ENCODE measurements at places on chromosomes 7 and 10.

- DNase-seq: no peak
Measured at GRCh38 chr7:49670991-49671390, 102.4 kb upstream of the VWC2 start.

- DNase-seq: no peak
Measured at GRCh38 chr7:46290374-46291049, 369.4 kb upstream of the IGFBP3 start.

DNA sequence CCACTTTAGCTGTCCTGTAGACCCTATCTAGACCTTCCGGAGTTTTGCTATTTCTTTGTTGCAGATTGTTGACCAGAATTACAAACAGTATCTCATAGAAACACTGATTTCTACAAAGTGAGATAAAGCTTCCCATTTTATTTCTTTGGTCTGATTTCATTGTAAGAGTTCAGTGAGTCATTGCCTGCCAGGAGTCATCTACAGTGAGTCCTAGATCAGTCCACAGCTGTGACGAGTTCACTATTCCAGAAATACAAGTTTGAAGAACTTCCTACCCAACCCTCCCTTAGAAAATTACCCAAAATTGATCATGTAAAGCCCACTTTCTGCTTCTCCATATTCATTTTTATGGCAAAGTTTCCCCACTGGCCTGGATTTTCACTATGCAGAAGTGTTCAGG lies 905.5 kb downstream of the CNTNAP2 start:
- DNase-seq: no peak

GRCh38 chr10:22606164-22606614 lies 108.2 kb downstream of the PIP4K2A start:
- DNase-seq: peak; percentile 44

- no peak for DNase-seq
Measured at GRCh38 chr7:112015146-112015545, 191.1 kb downstream of the DOCK4 start.

GRCh38 chr7:51949726-51950644 lies 633.4 kb upstream of the COBL start:
- no peak for DNase-seq

DNA sequence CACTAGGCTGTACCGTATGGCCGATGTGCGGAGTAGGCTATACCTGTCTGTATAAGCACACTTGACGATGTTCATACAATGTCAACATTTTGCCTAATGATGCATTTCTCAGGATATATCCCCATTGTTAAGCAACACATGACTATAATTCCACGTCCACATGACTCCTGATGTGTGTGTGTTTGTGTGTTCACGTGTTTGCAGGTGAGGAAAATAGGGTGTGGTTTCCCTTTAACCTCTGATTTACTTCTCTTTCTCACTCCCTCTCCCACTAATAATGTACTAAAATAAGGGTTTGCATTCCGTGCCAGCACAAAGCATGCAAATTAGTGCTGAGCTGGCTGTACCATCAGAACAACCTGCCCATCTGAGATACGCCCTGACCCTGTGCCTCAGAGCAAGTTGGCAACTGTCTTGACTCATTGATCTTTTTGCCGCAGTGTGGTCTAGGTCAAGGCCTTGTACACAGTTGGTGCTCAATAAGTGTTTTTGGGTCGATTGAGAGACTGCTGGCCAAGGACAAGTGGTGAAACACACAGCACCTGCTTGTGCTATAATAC lies 64.6 kb upstream of the DOCK1 start:
- DNase-seq: no peak

GRCh38 chr10:103542764-103543616 lies 49.5 kb downstream of the NEURL1 start:
- no peak for DNase-seq

- DNase-seq: no peak
Measured at GRCh38 chr10:111706331-111706730, 477.2 kb downstream of the GPAM start.

DNA sequence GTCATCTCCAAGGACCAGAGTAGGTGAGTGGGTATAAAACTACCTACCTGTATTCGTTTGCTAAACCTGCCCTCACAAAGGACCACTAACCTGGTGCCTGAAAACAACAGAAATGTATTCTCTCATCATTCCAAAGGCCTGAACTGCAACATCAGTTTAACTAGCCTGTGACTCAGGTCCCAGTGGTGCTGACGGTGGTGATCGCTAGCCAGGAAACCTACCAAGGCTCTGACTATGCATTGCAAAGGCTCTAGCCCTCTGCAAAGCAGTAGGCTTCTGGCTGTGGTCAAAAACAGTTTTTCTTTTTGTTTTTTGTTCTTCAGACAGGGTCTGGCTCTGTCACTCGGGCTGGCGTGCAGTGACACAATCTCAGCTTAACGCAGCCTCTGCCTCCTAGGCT lies 107.5 kb downstream of the NPTX2 start:
- DNase-seq: no peak

- DNase-seq: no peak
Measured at GRCh38 chr10:127375461-127375860, 173.6 kb upstream of the NPS start.

DNA sequence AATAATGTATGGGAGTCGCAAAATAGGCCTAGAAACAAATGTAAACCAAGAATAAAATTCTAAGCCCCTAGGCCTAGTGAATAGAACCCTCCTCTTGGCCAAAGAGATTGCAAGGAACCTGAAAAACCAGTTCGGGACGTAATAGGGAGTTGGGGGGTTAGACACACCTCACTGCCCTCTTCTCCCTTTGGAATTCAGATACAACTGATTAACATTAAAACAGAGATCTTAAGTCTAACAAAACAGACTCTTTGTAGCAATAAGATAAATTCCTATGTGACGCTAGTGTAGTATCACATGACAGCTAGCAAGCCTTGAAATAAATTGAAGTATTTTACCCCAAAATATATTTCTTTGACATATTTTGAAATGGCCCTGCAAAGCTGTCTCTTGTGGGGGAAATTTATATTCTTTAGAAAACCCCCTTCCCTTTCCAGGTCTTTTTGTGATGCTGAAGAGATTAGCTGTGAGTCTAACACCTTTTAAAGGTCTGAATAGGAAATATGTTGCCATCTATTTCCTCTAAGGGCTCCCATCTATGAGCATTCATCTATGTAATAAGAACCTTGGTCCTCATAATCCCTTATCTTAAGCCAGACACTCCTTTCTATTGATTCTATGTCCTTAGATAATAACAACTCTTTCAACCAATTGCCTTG lies 623.4 kb upstream of the NRG3 start:
- DNase-seq: no peak

DNA sequence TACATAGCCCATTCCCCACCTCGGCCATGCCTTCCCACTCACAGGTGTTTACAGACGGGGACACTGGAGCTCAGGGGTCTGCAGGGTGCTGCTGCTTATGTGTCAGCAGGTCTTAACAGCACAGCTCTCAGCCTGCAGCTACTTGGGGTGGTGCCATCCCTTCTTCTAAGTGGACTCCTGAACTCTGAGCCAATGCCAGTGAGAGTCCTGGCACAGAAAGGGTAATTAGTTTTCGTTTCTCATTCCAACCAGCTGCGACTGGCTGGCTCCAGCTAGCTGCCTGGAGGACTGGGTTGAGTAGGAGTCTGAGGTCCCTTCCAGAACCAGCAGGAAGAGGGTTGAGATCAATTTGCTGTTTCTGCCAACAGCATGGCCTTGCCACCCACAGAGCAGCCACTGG lies 88.3 kb upstream of the AGK start:
- DNase-seq: no peak

DNA sequence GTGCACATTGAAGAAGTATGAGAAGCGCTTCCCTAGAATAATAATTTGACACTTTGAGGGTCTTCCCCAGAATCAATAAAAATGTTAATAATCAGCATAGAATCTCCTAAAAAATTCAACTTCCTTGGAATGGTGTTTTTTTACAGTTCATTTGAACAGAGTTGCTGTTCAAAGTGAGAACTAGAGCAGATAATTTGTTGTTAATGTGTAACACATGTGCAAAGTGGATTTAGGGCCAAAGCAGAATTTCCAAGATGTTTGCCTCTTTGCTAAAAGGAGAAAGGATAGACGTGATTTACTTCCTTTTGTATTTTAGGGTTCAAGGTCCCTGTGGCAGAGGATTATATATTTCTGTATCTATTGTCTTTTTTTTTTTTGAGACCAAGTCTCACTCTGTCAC lies 73.8 kb downstream of the ZNF277 start:
- no peak for DNase-seq

DNA sequence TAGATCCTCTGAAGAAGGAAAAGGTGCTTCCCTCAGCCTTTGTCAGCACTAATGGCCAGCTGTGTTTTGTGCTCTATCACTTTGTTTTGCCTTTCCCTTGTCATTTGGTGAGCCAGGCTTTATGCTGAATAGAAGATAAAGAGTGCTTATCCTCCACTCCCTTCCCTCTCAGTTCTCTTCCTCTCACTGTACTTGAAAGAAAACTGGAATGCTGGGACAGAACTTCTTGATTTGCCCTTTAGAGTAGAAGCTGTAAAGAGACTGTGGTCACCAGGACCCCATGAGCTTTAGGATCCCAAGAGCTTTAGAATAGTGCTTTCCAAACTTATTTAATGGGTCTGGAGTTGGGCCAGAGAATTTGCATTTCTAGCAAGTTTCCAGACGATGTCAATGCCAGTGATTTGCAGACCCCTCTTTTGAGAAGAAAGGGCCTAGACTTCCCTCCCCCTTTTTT lies 81.4 kb downstream of the LRRC4 start:
- DNase-seq: no peak

- DNase-seq: no peak
Measured at GRCh38 chr7:108442039-108442568, 14.1 kb downstream of the NRCAM start.

DNA sequence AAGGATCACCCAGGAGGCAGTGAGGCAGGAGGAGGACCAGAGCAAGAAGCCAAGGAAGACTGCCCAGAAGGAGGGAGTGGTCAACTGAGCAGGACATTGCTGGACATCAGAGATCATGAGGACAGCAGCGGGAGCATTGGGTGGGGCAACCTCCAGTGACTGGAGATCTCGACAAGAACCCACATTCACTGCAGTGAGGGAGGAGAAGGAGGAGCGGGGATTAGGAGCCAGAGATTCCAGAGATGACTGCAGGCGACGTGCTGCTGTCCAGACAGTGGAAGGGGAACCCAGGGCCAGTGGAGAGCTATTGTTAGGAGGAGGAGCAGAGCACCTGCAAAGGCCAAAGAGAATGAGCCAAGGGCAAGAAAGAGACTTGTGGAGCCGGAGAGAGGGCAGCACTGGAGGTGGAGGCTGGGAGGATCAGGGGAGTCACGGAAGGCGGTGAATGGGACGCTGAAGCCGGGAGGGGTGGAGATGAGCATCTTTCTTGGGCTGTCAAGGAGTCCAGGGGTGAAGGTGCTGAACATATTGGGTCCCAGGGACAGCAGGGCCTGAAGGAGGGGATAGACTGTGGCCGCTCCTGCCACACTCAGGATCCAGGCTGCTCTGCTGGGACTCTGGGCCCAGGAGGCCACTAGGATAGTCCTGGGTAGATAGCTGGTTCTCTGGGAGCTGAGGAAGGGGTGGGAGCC lies 140.1 kb upstream of the UNC5B start:
- DNase-seq: no peak

- DNase-seq: no peak
Measured at GRCh38 chr10:44958196-44958897, 1.3 kb upstream of the RASSF4 start.

- no peak for DNase-seq
Measured at GRCh38 chr7:79008786-79009185, 444.7 kb downstream of the MAGI2 start.

GRCh38 chr10:102819054-102819453 lies 18.2 kb downstream of the CYP17A1 start:
- no peak for DNase-seq

DNA sequence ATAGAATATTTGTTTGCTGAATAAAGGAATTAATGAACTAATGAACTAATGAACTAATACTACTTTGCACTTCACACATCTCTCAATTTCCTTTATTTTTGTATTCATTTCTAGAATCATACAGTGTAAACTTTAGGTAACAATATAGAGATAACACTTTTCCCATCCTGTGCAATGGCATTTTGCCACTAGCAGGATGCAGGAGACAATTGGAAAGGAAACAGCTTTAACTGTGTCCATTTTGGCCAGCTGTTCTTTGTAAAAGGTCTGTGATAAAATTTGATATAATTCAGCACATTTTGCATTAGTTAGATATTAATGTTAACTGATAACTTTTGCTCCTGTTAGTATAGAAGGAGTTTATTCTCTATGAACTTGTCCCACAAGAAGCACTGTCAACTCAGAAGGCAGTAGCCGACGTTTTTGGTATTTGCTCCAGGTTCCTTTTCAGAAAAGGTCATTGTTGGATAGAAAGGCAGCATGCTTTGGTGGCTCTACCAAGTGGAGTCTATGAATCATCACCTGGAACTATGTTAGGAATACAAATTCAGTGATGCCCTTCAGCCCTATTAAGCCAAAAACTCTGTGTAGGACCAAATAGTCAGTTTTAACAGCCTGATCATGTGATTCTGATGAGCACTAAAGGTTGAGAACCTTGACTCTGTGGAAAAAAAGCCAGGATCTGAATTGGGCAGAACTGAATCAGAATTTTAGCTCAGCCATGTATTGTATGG lies 86.6 kb downstream of the NRG3 start:
- no peak for DNase-seq

- DNase-seq: no peak
Measured at GRCh38 chr7:105790996-105791395, 85.4 kb downstream of the ATXN7L1 start.

- no peak for DNase-seq
Measured at GRCh38 chr10:129659508-129660268, 192.6 kb downstream of the MGMT start.

DNA sequence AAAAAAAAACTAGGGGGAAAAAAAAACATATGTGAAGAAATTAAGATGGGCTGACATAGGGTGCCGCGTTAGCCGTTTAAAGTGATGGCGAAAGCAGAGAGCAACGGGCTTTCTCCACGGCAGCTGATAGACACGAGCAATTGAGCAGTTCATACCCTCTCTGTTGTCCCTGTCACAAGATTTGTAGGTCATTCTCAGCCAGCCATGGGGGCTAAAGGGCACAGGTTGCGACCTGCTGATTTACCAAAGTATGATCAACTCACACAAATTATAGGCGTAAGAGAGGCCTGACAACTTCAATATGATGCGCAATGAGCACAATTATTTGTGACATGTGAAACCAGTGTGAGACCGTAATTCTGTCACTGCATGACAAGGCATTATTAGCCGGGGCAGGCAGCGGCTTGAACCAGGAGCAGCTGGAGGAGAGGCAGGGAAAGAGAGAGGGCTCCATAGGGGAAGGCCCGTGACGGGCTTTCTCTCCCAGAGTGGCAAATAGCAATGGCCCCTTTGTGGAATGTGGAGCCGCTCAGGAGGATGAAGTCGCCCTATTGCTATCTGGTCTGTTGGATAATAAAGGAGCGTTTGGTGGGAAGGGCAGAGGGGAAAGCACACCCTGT lies 195.1 kb upstream of the HABP2 start:
- DNase-seq: no peak
